ENCODE measurements at places on chromosomes 6 and 20.

DNA sequence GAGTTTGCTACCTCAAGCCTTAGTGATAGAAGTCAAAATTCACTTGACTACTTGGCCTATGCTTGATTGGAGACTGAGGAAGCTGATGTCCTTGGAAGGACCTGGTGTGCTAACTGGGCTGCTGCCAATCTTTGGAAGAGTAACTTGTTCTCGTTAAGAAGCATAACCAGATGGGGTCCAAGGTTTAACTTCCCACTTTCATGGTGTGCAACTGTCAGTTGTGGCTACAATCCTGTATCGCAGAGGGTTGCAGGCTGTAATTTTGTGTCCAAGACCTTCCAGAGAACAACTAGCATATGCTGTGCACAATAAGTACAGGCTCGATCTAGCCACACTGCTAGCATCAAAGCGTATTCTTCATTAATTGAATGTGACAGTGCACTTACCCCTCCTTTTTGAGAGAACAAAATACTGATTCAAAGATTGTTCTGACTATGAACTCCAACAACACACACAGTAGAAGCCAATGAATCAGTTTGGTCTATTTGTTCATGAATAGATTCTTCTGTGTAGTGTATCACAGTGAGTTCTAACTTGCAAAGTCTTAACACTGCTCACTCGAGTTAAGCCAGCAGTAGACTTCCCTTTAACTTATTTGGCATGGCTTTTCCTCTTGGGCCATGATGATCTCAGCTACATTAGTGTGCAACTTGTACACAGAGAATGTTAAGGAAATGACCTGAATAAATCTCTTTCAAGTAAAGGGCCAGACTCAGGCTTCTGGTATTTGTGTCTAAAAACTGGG is 15.8 kb upstream of the PLCB1 start:
- DNase-seq, result no peak

DNA sequence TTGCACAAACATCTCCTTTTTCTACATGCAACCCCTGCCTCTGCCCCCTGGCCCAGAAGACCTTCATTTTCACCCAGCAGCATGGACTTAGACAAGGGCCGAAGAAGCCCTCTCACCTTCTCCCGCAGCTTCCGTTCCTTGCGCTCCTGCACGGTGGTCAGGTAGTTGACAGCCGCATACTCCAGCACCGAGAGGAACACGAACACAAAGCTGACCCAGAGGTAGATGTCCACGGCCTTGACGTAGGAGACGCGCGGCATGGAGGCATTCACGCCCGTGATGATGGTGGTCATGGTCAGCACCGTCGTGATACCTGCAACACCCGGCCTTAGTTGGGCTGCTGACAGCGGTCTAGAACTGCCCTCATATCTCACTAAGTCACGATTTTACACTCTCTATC is 47.1 kb upstream of the GABRR1 start:
- DNase-seq, result no peak

DNA sequence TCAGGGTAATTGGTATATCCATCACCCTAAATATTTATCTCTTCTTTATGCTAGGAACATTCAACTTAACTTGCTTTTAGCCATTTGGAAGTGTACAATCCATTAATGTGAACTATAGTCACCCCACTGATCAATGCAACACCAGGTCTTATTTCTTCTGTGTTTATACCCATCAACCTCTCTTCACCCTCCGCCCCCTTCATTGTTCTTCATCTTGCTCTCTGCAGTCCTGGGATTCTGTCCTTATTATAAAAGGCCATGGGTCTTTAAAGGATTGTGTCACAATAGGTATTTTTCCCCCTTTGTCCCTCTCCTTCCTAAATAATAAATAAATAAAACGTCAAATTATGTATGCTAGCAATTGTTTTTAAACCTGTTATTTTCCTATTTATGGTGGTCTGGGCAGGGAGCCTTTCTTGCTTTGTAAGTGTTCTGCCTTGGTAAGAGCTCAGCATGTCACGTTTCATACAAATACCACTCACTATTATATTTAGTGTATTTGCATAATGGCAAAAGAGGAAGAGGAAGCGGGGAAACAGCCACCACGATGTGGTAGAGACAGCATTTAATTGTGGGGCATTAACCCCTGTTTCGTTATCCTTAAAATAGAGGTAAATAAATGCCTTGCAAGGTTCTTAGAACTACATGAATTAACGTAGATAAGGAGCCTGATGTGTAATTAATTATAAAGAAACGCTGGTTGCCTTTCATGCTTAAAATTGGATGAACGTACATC is 1.9 kb downstream of the ABRACL start:
- DNase-seq, result no peak

DNA sequence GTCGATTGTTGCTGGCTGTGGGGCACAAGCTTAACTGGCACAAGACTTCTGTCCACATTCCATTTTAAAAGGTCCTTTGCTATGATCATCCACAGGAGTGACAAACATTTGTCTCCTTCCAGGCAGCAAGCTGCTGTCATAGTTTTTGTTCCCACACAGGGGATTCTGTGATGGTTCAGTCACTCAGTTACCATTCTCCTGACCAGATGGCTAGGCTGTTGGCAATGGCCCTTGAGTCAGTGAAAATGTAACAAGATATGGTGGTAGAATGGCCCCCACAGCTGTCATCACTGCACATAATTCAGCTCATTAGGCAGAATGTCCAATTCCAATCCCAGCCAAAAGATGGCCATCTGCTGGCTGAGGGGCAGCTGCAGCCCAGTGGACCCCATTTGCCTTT is 13.7 kb downstream of the BPIFA1 start:
- DNase-seq, result no peak

DNA sequence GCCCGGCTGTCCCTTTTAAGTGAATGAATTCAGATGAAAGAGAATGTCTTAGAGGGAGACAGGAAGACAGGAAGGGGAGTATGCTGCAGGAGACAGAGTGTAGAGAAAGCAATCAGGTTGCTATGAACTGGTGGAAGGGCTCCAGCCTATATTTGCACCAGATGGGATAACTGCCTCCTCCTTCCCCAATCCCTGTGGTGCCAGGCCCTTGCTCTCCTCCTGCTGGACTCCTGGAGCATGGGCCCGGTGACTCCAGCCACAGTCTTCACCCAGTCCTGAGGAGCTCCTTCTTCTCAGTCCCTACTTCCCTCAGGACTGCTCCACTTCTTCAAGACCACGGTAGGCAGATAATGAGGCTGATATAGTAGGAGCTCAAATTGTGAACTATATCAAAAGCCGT is 91.8 kb downstream of the TMEM200A start:
- DNase-seq, result no peak

GRCh38 chr20:41776421-41776820 is 158.2 kb upstream of the CHD6 start:
- DNase-seq, result no peak

Data from hematopoietic multipotent progenitor cell treated with erythropoietin and hydrocortisone succinate and interleukin-3 and kit ligand, for 15 days (in vitro differentiated cells).